ENCODE measurements at places on chromosomes 6 and 20.

DNA sequence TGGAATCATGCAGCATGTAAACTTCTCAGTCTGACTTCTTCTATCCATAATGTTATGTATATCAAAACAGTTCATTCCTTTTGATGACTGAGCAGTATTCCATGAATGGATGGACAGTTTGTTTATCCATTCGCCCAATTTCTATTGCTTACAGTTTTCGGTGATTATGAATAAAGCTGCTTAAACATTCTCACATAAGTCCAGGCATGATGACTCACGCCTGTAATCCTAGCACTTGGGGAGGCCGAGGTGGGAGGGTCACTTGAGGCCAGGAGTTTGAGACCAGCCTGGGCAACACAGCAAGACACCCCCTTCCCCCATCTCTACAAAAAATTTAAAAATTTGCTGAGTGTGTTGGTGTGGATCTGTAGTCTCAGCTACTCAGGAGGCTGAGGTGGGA lies 22.9 kb upstream of the HMGA1 start:
- no peak for DNase-seq

- DNase-seq, result no peak
Measured at GRCh38 chr6:51303338-51303737, 484.7 kb downstream of the TFAP2B start.

DNA sequence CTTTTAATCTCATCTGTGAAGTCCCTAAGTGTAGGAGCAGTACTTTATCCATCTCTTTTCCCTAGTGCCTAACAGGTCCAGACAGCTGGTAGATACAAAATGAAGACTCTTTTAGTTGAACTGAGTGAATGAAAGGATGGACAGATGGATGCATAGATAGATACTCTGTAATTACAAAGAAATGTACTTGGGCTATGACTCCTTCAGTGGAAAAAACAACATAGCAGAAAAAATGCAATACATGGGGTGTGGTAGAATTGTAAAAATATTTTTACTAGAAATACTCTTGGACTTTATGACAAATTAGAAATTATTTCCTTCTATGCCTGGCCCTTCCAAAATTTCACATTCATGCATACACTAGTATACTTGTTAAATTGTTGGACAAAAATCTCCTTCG lies 29.3 kb downstream of the KCNQ5 start:
- DNase-seq, result no peak

GRCh38 chr6:36986704-36987047 lies 680 bp upstream of the MTCH1 start:
- DNase-seq, result no peak

GRCh38 chr6:30913721-30914075 lies 340 bp upstream of the VARS2 start:
- peak; percentile 6 for DNase-seq

- peak; percentile 67 for DNase-seq
Measured at GRCh38 chr6:112163295-112164257, 76.2 kb downstream of the FAM229B start.

GRCh38 chr6:90583836-90584481 lies 2.9 kb downstream of the MAP3K7 start:
- DNase-seq, result no peak

DNA sequence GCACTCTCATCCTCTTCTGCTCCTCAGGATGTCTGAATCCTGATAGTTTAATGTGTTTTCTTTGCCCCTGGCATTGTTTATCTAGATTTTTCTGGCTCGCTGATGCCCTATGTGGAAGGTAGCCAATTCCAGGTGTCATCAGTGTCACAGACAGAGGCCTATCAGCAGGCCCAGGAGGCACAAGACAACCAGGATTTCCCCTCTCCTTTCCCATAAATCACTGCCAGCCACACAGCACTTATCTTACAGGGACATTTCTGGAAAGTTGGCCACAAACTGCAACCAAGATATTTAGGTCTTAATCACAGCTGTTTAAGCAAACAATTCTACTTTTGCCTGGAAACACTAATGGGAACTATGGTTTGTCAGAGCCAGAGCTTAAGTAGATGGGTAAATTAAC lies 28.1 kb downstream of the ADGRF5 start:
- no peak for DNase-seq

DNA sequence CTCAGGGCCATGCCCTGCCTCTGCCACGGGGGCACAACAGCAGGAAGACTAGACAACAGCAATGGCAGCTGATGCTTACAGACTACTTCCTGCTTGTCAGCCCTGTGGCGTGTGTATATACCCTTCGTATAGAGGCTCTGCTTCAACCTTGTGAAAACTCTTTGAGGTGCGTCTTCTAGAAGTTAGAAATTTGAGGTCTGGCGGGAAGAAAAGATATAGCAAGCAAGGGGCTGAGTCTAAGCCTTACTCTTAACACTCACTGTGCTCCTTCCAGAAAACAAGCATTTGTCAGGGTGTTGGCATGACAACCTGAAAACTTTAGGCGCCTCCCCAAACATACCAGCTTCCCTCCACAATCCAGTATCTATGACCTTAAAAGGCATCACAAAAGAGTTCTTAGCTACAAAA lies 33.3 kb downstream of the JPH2 start:
- no peak for DNase-seq

DNA sequence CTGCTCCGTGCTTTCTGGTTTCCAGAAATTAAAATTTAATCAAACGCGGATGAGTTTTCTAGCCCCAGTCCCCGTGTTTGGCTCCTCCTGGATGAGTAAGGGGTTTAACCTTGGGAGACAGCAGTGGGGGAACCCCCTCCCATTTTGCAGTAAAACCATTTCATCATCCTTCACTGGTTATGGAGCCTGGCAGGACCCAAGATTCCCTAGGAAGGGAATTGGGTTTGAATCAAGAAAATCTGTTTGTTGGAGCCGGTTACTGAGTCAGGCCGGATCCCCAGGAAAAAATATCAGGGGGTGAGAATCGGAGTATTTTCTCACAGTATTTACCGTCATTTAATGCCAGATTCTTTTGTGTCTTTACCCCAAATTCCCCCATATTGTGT lies 754 bp downstream of the YWHAB start:
- DNase-seq, result no peak

DNA sequence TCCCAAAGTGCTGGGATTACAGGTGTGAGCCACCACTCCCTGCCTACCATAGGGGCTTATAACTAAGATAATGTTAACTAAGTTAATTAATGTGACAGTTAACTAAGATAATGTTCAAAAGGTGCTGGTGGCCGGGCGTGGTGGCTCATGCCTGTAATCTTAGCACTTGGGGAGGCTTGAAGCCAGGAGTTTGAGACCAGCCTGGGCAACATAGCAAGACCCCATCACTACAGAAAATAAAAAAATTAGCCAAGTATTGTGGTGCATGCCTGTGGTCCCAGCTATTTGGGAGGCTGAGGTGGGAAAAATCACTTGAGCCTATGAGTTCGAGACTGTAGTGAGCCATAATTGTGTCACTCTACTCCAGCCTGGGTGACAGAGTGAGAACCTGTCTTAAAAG lies 32.8 kb upstream of the SRF start:
- DNase-seq, result no peak

DNA sequence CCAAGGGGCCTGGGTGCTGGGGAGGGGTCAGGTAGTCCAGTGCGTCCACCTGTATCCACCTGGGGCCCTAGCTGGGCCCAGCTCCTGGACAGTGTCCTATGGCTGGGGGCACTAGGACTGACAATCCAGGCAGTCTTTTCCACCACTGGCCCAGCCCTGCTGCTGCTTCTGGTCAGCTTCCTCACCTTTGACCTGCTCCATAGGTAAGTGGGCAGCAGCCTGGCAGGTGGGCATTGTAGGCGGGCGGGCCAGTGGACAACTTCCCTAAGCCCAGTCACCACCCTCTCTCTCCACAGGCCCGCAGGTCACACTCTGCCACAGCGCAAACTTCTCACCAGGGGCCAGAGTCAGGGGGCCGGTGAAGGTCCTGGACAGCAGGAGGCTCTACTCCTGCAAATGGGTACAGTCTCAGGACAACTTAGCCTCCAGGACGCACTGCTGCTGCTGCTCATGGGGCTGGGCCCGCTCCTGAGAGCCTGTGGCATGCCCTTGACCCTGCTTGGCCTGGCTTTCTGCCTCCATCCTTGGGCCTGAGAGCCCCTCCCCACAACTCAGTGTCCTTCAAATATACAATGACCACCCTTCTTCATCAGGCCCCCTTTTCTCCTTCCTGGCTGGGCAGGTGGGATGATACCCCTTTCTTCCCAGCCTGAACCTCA lies 584 bp downstream of the C20orf141 start:
- DNase-seq, result no peak

DNA sequence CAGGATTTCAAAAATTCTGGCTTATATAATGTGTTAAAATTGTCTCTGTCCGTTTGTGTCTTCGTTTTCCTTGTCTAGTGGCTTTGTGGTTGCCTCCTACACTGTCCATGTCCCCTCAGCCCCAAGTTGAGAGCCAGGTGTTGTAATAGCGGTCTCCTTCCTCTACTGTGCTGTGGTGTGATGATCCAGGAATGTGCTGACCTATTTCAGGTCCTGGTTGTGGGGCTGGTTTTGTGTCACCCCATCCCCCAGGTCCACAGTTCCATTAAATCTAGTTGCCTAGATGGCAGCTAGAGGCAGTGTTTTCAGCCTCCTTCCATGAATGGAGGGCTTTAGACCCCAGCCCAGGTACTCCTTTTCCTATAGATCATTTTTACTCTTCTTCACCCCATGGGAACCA lies 128.7 kb downstream of the DNAH8 start:
- DNase-seq, result no peak

DNA sequence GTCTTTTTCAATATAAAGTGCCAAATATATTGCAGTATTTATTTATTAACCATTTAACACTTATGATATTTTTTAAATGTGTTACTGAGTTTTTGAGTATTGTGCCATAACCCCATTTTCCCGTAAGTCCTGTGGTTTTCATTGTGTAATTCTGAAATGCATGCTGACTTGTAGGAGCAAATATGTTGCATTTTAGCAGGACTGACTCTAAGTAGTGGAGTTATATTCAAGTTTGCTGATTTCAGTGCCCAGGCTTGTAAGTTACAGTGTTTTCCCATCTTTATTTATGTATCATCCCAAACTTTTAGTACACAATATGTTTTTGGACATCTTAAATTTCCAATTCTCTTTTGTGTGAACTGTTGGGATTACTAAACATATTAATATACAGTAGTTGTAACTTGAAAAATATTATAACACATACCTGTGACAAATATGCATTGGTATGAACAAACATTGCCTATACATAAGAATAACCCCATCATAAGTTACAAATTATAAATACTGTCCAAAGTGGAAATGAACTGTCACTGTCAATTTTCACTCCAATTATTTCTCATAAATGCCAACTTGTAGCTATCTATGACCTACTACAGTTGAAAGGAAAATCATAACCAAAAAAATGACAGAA lies 179.3 kb upstream of the RUNX2 start:
- DNase-seq, result no peak

DNA sequence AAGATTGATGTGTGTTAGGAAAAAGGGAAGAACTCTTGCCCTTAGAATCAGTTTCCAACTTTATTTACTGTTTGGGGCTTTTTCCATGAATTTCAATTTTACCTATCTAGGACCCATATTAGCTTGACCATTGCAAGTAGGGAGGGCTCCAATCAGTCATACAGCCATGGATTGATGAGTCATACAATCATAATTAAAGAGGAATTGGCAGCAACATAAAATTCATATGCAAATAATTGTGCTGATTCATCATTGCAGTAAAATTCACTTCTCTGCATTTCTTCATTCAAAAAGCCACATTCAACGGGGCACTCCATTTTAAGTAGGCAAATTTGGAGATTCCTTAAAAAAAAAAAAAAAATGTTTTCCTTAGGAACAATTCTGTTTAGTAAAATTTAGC lies 1016.4 kb downstream of the KIF16B start:
- no peak for DNase-seq

DNA sequence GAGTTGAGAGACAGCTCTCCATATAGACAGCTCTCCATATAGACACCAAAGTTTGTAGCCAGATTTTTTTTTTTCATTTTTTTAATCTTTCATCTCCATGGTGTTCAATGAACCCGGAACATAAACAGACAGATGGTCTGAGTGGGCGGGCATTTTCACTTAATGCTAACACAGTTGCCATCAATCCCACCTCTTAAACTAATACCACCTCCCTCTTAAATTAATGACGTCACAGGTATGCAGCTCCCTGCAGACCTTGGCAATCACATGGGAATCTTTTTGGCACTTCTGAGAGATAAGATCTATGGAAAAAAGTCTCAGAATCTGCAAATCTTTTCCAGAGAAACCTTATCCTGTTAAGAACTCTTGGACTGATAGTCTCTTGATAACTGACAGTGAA lies 43.2 kb downstream of the PFDN4 start:
- DNase-seq, result no peak

GRCh38 chr6:114064862-114065261 lies 93.9 kb upstream of the HDAC2 start:
- no peak for DNase-seq

DNA sequence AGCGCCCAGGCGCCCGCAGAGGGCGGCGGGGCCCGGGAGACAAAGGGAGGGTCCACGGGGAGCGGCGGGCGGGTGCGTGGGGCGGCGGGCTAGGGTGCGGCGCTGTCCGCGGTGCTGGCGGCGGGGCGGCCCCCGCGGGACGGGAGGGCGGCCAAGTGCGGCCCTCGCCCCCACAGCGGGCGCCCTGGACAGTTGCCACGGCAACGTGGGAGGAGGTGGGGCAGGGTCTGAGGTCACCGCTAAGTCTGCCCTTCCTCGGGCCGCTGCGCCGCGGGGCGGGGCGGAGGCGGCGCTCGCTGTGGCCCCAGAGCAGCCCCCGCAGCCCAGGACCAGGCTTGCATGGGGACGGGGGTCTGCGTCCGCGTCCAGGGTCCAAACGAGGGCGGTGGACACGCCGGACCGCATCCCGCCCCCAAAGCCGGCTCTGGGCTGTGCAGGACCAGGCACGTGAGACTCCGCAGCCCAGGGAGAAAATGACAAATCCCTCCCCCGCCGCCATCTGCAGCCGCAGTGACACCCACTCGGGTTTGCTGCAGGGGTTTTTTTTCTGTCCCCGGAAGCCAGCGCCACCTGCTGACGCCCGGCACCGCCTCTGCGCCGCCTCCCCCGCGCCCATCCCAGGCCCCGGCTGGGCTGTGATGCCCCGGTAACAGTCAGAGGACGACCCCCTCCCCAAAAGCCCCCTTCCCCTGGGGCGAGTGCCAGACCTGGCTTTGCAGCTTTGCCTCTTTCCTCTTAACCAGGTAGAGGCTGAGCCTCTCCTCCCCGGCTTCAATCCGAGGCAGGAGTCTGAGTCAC lies 36.8 kb downstream of the YTHDF1 start:
- DNase-seq, result peak; percentile 55

DNA sequence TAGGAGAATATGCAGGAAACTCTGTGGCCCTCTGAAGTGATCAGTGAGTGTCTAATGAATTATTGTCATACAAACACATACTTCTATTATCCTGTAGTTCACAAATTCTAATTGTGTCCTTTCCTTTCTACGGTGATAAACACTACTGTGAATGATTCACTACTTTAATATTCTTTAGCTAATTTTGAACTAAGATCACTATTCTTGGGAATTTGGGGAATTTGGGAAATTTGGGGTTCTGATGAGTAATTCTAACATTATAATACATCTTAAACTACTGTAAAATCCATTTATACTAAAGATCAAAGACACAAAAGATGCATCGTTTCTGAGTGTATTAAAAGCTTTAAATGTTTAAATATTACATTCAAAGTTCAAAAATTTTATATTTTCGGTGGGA lies 1287.2 kb upstream of the CITED2 start:
- no peak for DNase-seq

- DNase-seq, result no peak
Measured at GRCh38 chr20:12591949-12592470, 416.8 kb upstream of the SPTLC3 start.
